WTC11 (cell line): ENCODE measurements at places on chromosomes 7 and 10.
A peak's percentile ranks its signal among the peaks of the same experiment; 100 is the strongest.

DNA sequence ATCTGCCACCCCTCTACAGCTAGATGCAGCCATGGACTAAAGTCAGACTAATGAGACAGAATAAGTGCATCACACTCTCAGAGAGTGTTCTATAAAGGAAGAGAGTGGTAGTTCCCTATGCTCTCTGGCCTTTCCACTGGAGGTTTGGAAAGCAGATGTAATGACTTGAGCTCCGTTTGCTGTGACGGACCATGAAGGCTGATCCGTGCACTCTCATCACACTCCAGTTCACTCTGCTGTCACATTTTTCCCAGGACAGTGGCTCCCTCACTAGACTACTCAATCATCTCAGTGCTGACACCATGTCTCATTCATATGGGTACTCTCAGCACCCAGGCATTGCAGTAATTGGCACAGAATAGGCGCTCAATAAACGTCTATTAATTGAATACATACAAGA lies 20.4 kb downstream of the TRDMT1 start:
- DNase-seq, result no peak

GRCh38 chr7:19181634-19182033 lies 36.4 kb upstream of the FERD3L start:
- no peak for DNase-seq

DNA sequence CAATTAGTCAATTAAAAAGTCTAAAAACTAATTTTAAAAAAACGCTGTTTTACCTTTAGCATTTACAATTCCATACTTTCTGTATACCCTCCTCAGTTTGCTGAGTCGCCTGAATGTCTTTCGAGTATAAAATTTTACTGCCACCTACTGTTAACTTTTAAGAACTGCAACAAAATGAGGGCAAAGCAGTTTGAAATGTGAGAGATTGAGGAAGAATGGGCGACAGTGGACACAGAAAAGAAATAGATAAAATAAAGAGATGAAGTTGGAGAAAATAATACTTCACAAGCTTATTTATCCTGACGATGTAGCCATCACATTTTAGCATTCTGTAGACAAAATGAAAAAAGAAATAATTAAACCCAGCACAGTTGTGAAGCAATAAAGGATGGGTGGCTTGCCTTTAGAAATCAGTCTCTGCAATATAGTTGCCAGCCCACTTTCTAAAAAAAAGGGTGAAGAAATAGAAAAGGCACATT lies 110.8 kb upstream of the PTN start:
- no peak for DNase-seq

DNA sequence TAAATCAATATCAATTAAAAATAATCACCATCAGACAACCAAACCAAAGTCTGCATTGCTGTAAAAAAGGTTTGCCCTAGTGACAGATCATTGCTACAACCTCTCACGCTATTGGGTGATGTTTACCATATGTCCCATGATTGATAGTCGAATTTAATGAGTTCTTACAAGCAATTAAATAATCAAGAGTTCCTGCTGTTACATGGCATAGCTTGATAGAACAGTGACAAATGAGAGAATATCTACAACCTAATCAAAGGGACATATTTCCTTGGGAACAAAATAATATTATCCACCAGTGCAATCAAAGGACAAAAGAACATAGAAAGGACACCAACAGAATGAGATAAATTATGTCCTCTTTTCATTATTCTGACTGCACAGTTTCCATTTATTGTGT lies 387.4 kb downstream of the ETV1 start:
- no peak for DNase-seq

- DNase-seq, result no peak
These were observed 5.2 kb downstream of the TAX1BP1 start for GRCh38 chr7:27745064-27745583.

DNA sequence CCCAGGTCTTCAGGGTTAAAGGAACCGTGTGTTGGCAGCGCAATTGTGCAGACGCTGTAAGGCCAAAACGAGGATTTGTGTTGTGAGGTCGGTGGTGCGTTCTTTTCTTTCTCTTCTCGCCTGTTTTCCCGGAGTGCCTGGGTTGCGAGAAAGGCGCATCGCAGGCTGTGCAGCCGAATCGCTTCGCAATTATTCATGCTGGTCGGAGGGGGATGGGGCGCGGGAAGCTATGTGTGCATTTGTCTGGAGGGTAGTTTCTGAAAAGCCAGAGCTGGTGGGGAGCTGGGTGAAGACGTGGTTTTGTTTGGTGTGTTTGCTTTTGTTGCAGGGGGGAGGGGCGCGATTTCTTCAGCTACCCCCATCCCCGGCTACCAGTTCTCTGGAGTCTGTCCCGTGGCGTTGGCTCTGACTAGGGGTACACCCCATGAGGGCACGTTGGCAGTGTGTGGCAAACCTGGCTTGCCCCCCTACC lies 2.1 kb downstream of the MXI1 start:
- DNase-seq, result peak; percentile 49

DNA sequence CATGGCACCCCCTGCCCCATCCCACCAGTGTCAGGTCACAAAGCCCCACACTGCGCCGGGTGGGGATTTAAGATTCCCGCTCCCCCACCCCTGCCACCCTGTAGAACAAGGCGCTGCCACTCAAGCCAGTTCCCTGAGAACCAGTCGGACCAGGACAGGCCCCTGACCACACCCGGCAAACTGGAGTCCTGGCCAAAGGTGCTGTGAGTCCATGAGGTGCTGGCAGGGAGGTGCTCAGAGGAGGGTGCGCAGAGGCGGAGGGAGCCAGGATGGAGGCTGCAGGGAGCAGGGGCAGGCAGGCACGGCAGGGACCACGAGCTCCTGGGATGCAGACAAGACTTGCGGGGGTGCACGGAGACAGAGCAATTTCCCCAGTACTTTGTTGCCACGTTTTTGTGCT lies 19.7 kb upstream of the GDI2 start:
- no peak for DNase-seq

DNA sequence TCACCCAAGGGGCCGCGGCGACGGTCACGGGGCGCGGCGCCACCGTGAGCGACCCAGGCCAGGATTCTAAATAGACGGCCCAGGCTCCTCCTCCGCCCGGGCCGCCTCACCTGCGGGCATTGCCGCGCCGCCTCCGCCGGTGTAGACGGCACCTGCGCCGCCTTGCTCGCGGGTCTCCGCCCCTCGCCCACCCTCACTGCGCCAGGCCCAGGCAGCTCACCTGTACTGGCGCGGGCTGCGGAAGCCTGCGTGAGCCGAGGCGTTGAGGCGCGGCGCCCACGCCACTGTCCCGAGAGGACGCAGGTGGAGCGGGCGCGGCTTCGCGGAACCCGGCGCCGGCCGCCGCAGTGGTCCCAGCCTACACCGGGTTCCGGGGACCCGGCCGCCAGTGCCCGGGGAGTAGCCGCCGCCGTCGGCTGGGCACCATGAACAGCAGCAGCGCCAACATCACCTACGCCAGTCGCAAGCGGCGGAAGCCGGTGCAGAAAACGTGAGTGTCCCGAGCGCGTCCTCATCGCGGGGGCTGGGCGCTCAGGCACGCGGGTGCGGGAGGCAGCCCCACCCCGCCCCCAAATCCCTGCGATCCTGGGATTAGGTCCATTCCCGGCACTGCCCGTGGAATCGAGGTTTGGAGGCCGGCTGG lies 509 bp downstream of the AHR start:
- DNase-seq, result peak; percentile 66

DNA sequence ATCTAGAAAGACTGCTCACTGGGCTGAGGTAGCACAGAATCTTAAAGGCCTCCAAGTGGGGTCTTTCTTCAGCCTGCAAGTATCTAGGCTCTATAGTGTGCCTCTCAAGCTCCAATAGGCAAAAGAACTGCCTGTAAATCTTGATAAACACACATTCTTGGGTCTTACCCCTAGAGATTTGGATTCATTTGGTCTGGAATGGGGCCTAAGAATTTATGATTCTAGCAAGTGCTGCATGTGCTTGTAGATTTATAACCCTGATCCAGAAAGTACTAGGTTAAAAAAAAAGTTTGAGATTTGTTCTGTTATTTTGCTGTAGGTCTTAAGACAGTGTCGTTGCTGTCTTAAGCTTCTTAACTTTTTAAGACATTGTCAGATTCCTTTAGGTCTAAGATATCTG lies 74.1 kb downstream of the RALA start:
- DNase-seq, result no peak

DNA sequence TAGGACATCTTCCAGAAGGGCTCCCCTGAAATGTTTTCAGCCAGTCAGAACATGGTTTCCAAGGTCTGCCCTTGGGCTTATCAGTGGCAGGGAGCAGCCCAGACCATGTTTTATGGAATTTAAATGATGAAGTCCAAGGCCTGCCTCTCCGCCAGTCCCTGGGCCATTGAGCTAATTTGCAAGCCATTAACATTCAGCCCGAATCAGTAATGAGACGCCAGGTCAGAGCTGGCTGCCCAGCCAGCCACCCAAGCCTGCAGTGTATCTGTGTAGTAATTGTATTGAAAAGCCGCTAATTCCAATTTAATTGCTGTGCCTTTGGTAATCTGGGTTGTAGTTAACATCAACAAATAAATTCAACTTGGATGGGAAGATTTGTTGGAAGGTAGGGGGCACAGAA lies 131.4 kb downstream of the PAXIP1 start:
- DNase-seq, result no peak

- no peak for DNase-seq
These were observed 89.7 kb downstream of the ATE1 start for GRCh38 chr10:121838149-121838548.

DNA sequence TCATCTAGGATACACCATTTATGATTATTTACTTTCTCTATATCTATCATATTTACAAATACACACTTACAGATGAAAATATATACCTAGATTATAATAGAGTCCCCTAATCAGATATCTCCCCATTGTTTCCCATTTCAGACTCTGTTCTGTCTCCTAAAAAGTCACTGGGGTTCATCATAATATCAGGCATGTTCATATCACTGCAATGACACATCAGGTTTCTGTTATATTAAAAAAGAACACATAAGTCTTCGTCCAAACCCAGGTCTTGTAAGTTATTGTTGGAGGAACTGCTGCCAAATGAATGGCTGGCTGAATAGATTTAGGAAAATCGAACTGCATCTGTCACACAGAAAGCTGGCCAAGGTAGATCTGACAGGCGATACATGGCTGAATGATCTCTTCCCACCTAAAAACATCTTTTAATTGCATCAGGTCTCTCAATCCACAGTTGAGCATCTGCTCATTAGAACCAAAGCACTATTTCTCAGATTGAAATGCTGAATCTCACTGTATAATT lies 178.7 kb downstream of the CACNA2D1 start:
- DNase-seq, result no peak

DNA sequence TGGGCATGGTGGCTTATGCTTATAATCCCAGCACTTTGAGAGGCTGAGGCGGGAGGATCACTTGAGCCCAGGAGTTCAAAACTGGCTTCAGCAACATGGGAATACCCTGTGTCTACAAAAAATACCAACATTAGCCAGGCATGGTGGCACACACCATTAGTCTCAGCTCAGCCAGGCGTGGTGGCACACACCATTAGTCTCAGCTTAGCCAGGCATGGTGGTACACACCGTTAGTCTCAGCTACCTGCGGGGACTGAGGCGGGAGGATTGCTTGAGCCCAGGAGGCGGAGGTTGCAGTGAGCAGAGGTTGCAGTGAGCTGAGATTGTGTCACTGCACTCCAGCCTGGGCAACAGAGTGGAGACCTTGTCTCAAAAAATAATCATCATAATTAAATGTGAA lies 9.0 kb downstream of the LRRC27 start:
- DNase-seq, result no peak

DNA sequence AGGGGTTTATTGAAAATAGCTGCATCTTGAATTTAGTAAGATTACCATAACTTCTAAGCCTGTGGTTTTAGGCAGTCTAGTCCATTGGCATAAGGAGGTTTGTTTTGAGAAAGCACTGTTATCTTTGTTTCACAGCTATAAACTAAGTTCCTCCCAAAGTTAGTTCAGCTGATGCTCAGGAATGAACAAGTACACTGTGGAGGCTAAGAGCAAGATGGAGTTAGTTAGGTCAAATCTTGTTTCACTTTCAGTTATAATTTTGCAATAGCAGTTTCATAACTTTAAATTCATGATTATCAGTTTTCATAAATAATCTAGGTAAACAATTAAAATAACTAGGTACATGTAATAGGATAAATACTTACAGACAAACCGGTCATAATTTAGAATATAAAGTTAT lies 15.4 kb downstream of the SEC61G start:
- no peak for DNase-seq

DNA sequence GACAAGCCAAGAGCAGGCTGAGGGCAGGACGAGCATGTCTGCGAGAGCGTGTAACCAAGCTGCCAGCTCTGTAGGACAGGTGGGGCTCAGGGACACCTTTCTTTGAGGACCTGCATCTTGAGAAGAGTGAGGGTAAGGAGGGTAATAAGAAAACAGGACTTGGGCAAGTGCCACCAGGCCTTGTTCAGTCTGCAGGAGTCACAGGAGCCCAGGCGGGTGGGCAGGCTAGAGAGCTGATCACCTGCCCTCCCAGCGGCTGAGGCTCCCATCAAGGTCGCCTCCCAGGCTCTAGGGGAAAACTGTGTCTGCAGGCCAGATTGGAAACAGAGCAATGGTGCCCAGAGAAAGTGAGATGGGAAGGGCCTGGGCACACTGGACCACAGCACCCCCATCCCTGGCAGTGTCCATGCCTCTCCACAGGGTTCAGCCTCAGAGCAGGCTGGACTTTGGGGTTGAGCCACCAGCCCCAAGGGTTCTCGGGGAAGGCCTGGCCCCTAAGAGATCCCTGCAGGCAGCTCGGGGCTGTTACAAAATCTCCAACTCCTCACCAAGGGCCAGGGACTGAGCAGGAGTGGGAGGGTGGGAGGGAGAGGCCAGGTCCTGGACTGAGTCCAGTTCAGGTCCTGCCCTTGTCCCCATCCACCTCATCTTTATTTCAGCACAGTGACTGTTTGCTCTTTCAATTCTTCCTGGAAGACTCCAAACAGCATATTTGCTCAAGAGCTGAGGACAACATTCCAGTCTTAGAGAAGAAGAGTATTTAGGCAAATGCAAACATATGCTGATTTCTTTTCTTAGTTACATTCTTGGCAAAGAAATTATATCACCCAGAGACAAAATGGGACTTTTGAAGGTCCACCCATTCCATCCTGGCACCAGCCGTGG lies 161.9 kb downstream of the GRID1 start:
- peak; percentile 3 for DNase-seq

DNA sequence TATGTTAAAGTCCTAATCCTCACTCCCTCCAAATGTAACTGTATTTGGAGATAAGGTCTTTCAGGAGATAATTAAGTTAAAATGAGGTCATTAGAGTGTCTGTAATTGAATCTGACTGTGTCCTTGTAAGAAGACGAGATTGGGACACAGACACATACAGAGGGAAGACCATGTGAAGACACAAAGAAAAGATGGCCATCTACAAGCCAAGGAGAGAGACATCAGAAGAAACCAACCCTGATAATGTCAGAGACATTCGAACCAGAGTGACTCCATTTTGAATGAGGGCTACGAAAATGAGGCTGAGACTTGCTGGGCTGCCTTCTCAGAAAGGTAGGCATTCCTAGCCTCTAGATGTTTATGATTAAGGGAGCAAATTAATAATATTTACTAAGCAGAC lies 542 bp upstream of the SAMD9L start:
- DNase-seq, result no peak

DNA sequence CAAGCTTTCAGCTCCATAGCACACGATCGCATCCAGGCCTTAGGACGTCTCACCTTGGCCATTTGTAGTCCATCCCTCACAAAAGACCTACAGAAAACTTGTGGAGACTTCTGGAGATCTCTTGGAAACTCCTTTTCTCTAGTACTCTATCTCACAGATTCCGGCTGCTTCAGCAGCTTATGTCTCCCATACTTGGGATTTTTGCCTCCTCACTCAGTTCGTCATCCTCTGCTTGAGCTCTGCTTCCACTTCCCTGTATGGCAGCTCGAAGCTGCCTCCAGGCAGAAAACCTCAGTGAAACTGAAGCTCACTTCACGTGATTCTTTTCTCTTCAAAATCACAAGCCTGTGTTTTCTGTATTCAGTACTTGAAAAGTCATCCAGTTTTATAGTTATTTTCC lies 178.7 kb upstream of the GDF10 start:
- no peak for DNase-seq

GRCh38 chr10:114824391-114824790 lies 2.8 kb downstream of the FHIP2A start:
- no peak for DNase-seq
